Activated CD4-positive, alpha-beta T cell treated with anti-CD3 and anti-CD28 coated beads, Interleukin-2, amount 50 U/mL, for 1 hour (primary cell): ENCODE measurements at places on chromosomes 7 and 10.
A peak's percentile ranks its signal among the peaks of the same experiment; 100 is the strongest.

DNA sequence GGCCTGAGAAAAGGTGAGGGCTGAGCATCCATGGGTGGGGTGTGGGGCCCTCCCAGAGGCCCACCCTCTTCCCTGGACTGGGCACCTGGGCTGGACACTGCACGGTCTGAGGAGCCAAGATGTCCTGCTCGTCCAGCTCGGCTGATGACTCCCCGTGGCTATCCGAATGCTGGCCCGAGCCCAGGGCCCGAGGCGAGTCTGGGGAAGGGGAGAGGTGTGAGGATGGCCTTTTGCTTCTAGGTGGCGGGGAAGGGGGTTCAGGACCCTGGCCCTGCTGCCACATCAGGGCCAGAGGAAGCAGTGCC, 7.1 kb downstream of the NACAD start:
- no peak for DNase-seq

DNA sequence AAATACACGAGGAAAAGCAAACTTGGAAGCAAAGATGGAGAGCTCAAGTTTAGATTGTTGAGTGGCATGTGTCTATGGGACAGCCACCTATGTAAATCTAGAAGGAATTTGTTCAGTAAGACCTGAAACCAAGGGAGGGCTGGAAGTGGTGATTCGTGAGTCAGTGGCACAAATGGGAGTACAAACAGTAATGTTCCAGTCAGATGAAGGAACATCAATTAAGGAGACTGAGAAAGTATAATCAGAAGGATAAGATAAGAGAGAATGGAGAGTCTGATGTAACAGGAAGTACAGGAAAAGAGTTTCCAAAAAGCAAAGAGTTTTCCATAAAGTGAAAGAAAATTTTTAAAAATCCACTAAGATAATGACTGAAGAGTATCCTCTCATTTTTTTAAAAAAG, 544.2 kb downstream of the KIF20B start:
- no peak for DNase-seq

- no peak for DNase-seq
Measured at GRCh38 chr10:131997366-131998049, 15.8 kb upstream of the BNIP3 start.

DNA sequence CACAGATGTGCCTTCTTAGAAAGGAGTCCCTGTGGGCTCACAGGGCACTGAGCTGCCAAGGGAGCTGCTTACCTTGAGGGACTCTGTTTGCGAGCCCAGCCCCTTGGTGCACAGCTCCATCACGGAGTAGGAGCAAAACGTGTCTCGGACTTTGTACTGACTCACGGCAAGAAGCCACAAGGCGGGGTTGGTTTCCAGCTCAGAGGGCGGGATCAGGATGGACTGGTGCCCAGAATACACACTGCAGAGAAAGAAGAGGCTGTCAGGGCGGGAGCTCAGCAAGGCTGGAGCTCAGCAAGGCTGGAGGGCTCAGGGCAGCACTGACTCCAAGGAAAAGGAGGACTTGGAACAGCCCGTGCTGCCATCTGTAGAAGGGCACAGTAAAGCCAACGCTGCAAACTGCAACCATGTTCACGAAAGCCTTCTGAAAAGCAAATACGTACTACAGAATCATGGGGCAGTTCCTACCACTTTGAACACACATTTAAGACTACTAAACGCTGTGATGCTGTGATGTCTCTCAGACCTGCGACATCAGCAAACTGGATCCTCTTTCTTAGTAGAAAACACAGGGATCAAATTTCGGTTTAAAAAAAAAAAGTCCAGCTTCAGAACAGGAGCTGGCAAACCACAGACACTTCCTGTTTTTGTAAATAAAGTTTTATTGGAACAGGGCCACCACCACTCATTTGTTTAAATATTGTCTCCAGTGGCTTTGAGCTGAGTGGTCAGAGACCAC, 194.3 kb downstream of the ZMYND11 start:
- peak; percentile 12 for DNase-seq

- no peak for DNase-seq
Measured at GRCh38 chr7:37196676-37197075, 252.0 kb downstream of the ELMO1 start.

DNA sequence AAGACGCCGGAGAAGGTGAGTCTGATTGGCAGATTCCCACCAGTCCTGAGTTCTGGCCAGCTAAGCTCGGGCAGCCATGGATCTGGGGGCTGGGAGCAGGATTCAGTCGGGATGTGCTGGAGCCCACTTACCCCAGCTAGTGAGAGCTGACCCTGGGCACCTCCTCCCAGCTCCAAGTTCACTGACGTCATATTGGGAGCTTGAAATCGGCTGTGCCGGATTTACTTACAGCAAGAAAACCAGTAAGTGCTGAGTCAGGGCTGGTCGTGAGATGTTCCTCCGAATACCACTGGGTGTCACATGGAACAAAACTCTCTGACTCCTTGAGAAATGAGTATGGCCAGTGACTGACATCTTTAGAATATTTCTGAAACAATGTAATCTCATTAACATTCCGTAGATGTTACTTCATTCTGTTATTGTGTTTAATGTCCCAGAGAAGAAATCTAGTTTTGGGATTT, 621.2 kb downstream of the SDK1 start:
- no peak for DNase-seq

DNA sequence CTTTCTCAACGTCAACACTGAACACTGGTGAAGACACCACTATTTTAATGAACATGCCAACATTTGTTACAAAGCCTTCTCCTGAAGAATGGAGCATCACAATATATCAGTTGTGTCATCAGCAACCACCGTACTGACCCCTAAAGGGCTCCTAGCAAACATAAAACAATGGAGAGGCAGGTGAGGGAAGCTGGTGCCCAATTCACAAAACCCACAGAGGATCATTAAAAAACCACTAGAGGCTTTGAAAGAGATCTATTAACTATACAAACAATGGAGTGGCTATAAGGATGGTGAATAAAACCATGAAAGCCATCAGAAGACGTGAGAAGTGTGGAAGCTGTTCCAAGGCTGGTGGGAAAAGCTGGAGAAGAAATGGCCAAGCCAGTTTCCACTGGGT, 150.8 kb downstream of the FAM107B start:
- no peak for DNase-seq

DNA sequence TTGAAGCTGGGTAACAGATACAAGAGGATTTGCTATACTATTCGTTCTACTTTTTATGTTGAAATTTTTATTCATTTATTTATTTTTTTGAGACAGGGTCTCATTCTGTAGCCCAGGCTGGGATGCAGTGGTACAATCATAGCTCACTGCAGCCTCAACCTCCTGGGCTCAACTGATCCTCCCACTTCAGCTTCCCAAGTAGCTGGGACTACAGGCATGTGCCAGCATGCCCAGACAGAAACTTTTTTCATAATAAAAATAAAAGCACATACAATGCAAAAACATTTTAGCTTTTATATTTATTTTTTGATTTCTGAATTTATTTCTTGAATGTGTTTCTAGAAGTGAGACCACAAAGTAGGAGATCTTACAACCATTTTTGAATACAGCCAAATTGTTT, 71.2 kb downstream of the FANK1 start:
- DNase-seq, result no peak

GRCh38 chr10:43749145-43749576, 100.5 kb upstream of the ZNF32 start:
- no peak for DNase-seq

GRCh38 chr10:79407423-79407796, 38.0 kb downstream of the ZCCHC24 start:
- no peak for DNase-seq

DNA sequence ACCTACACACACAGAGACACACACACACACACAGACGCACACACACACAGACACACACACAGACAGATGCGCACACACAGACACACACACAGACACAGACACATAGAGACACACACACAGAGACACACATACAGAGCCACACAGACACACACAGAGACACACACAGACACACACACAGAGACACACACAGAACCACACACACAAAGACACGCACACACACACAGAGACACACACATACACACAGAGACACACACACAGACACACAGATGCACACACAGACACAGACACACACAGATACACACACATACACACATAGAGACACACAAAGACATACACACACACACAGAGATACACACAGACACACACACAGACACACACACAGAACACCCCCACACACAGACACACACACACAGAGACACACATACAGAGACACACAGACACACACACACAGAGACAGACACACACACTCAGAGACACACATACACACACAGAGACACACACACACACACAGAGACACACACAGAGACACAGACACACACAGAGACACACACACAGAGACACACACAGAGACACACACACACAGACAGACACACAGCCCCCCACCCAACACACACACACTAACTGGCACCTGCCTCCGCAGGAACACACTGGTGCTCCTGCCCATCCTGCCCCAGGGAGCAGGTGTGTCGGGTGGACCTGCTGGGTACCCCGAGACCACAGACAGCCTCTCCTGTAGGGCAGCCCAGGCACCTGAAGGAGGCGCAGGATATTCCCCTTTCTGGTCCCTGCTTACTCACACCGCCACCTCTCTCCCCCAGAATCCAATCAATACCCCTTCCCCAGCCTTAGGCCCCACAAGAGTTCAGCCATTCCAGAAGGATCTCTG, 5.4 kb upstream of the FZD9 start:
- no peak for DNase-seq

DNA sequence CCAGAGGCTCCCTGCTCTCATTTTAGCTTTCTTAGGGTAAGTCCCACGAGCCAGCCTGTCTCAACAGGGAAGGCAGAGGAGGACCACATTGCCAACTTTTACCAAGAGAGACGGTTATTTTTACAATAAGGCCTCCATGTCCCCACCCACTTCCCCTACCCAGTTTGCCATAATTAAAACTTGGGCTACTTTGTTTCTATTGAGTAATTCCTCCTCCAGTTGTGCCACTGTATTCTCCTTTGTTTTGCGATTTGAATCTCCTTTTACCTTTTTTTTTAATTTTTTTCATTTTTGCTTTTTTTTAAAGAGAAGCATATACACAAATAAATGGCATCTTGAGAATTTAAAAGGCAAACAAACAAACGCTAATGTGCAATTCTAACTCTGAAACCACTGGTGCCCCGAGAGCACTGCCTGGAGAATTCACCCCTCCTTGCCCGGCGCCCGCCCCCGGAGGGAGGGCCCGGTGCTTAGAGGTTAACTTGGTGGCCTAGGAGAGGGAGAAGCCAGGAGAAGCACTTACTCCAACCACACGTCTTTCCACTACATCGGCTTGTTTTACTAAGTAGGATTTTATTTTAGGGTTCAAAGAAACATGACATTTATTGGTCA, 282.3 kb downstream of the USP6NL start:
- DNase-seq, result no peak

DNA sequence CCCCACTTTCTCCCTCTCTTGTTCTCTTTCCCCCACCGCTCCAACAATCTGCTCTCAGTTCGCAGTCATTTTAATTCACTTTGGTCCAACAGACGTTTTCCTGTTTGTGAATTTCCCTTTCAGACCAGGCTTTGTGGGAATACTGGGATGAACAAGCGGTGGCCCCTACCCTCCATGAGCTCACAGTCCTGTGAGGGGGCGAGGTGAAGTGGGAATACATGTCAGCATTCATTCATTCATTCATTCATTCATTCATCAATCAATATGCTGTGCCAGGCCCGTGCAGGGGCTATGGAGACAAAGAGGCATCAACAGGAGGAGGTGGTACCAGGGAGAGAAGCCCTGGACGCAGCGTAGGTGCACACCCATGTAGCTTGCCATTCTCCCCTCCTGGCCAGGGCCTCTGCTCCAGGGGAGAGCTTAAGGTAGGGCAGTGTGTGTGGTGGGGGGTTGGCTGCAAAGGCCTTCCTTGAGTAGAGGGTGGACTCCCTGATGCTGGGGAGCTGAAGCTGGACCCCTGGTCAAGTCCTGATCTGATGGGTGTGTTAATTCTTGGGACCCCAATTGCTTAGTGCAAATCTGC, 16.1 kb downstream of the PRF1 start:
- DNase-seq, result no peak

DNA sequence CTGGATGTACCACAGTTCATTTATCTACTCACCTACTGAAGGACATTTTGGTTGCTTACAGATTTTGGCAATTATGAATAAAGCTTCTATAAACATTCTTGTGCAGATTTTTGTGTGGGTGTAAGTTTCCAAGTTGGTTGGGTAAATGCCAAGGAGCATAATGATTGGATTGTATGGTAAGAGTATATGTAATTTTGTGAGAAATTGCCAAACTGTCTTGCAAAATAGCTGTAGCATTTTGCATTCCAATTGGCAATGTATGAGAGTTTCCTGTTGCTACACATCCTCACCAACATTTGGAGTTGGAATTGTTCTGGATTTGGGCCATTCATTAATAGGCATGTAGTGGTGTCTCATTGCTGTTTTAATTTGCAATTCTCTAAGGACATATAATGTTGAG, 33.9 kb upstream of the HYAL4 start:
- no peak for DNase-seq

DNA sequence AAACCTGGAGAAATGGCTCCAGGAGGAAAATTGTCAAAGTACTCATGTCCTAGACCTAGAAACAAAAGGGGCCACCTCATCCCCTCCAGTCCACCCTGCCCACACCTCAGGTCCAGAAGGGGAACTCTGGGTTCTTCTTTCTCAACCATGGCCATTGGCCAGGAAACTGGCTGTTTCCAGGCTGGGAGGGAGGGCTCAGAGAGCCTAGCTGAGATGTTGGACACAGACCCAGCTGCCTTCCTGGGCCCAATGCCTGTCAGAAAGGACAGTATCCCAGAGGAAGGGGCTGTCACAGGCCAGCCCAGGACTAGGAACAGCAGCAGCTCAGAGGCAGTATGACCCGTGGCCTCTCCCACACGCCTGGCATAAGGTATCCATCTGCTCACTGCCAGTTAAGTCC, 9.6 kb downstream of the GRID1 start:
- no peak for DNase-seq

DNA sequence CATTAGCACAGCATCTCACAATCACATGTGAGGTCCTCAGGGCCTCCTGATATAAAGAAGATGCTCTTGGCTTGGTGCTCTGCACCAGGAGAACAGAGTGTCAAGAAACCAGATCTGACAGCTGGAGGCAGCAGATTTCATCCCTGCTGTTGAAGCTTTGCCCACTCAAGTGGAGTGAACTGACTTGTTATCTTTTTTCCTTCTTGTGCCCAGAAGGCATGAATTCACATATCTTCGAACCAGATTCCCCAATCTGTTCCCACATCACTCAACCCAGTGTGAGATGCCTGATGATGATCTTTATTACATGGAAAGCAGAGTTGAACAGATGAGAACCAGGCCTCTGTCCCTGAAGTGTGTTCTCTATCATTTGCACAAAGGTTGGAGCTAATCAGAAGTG, 521.0 kb downstream of the SORCS1 start:
- no peak for DNase-seq

GRCh38 chr10:99870123-99870730, 87.8 kb downstream of the ABCC2 start:
- peak; percentile 9 for DNase-seq

DNA sequence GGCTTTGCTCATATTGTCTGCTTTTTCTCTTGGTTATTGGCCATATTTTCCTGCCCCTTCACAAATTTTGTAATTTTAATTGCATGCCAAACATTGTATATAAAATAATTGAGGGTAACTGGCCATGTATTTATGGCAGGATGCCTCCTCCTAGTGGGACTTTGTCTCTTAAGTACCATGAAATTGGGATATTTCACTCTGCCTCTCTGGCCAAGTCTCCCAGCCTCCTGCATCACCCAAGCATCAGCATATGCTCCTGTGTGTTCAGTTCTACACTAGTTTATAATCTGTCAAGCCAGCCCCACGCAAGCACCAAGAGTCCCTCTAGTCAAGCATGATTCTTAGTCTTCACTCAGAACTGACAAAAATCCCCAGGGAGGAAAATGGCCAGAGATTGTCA, 44.2 kb upstream of the FHIP2A start:
- no peak for DNase-seq

GRCh38 chr7:156080596-156080995, 268.3 kb upstream of the SHH start:
- no peak for DNase-seq
